ENCODE measurements at places on chromosomes 11 and 22.

DNA sequence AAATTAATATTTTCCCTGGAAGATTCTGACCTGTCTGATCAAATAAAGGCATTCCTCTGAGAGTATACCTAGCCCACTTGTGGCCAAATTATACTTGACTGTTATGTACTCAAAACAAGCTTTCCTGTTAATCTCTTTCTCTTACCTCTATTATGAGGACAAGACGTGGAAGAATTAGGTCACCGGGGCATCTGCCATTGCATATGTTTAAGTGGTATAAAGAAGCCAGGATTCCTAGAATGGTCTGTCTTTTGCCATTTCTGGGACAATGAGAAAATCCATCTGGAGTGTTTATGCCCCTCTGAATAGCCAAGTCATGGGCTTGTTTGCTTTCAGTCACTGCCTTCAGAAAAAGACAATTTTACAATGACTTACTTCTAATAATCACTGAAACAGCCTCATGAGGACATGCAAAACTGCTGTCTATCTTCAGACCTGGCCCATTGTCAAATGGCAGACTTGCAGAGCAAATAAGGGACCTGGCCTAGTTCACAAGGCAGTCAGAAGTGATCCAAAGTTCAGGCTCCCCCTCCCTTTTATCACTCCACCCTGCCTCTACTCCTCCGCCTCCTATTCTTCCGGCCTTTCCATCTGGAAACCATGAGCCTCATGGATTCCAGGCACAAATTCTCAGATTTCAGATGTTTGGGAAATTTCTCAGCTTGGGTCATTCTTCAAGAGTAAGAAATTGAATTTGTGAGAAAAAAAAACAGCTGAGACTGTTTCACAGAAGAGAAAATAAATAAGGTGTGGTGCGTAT is 128.1 kb upstream of the LDLRAD3 start:
- DNase-seq: no peak

GRCh38 chr11:95291946-95292345 is 60.9 kb upstream of the SESN3 start:
- no peak for DNase-seq

DNA sequence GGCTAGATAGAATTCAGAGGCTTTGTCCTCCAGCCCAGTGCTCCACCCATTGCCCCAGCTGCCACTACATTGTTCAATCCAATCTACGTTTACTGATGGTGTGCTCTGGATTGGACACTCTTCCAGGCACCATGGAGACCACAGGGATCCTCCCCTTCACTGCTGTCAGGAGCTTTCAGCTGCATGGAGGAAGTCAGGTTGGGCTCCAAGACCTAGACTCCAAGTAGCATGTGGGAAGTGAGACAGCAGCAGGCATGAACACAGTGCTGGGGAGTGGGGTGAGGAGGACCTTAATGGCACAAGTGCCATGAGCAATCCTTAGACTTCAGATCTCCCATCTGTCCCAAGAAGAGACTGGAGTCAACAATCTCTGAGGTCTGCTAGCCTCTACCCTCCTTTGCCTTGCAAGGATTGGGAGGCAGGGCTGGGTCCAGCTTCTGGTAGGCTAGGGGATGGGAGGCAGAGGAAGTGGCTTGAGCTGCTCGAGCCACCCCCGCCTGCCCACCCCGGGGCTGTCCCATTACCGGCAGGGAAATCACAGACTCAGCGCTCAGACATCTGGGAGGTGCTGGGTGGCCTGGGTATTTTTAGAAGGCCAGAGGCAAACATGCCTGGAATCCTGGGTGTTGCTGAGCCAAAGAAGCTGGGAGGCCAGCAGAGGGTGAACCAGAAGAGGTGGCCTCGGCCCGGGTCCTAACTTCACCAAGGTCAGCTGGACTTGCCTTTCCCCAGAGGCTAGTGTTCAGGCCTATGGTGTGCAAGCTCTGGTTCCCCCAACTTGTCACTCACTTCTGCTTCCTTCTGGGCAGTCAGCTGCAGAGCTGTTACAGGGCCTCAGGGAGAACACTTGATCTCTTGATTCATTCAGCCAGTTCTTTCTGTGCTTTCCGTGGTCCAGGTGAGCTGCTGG is 15.2 kb upstream of the FCHSD2 start:
- DNase-seq: no peak

DNA sequence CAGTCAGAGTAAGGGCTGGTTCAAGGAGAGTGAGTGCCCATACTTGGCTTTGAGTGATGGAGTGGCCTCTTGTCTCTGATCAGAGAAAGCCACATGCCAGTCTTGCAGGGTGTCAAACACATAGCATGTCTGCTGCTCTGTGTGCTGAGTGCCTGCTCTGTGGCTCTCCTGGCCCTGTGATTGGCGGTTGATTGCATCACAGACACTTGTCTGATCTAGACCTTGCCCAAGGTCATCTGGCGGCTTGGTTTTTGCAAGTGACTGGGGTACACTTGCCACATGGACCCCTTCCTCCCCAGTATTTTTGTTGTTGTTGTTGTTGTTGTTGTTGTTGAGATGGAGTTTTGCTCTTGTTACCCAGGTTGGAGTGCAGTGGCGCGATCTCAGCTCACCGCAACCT is 10.3 kb downstream of the OSBP2 start:
- DNase-seq: no peak

- no peak for DNase-seq
Measured at GRCh38 chr11:1387961-1388762, 1.6 kb upstream of the BRSK2 start.

- no peak for DNase-seq
Measured at GRCh38 chr11:2089536-2090165, 49.5 kb downstream of the IGF2 start.

DNA sequence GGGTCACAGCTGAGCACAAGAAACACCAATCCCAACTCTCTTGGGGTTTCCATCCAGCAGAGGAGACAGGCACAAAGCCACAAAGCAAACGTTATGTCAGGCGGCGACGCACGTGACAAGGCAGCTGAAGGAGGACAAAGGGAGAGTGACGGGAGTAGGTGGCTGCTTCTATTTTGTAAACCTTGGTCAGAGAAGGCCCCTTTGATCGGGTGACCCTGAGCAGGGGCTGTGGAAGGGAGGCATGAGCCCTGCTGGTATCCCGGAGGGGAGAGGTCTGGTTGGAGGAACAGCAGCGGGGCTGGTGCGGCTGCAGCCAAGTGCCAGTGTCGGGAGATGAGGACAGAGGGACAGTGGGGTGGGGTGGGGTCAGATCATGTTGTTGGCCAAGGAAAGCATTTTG is 17.3 kb upstream of the RFPL3 start:
- no peak for DNase-seq

- DNase-seq: no peak
Measured at GRCh38 chr11:130847517-130847916, 68.8 kb downstream of the SNX19 start.

GRCh38 chr11:123783536-123783935 is 22.6 kb downstream of the OR6M1 start:
- no peak for DNase-seq

DNA sequence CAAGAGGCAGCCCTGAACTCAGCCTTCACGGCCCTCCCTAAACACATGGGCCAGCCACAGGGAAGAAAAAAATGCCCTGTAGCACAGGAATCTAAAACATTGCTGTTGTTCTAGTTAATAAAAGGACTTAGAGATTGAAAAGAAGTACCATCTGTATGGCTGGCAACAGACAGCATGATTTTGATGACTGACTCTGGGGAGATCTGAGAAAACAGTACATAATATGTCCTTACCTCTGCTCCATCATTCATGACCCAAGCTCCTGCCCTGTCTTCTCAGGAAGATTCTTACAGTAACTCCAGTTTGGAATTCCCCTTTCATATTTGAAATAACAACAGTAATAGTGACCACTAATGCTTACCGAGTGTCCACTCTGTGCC is 244.2 kb downstream of the ETS1 start:
- DNase-seq: no peak

- no peak for DNase-seq
Measured at GRCh38 chr22:28175730-28176492, 256.9 kb upstream of the PITPNB start.

DNA sequence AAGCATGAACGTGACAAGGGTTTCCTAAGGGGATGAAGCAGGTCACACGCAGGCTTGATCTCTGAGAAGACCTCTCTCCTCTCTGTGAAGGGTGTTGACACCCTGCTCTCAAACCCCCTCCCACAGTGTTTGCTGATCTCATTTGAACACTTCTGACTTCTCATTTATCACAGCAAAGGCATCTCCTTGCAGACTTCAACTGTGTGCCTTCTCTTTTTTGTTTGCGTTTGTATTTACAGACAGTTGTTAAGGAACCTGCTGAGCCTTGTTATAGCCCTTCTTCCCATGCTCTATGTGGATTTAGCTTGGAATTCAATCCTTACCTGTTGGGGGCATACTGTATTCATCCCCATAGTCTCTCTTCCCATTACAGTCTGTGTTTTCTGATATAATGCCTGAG is 206.5 kb downstream of the NELL1 start:
- DNase-seq: no peak

DNA sequence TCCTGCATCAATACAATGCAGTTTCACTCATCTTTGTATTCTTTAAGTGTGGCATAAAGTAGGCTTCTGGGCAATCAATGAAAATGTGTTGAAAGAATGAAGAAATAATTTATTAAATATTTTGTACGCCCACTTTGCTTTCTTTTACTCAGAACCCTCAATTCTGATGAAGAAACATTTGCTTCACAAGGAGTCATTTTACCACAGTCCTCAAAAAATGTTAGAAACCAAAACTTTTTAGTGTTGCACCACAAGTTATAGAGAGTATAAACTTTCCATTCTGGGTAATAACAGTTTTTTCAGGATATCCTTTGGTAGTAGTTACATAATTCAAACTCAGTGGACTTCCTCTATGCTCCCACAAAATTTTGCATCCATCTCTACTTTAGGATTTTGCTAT is 360.5 kb downstream of the DLG2 start:
- DNase-seq: no peak

DNA sequence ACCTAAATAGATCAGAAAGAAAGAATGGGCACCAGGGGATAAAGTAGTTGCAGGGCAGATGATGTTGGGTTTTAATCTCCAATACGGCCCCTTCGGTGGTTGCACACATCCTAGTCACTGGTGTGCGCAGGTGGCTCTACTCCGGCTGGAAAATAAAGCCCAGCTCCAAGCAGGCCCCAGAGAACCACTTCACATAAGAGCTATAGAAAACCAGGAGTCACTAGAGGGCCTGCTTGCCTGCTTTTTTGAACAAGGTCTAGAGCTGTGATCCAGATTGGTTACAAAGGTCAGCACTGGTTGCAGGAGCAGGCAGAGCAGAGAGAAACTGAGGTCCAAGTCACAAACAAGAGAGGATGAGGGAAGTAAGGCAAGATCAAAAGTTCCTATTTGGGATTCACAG is 41.5 kb upstream of the MS4A8 start:
- DNase-seq: no peak

DNA sequence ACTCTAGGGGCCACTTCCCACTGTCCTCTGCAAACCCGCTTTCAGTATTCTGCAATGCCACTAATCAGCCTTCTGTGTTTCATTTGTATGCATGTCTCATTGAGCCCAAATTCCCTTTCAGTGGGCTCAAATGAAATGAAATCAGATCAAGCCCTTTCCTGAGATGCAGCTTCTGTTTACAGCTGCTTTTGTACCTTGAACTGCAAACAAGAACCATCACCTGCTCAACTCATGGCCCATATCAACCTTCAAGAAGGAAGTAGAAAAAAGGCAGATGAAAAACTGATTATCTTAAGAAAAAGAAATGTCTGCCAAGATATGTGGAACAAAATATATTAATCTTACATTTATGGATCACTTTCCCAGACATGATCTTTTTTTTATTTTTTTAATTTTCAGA is 141.1 kb upstream of the ARHGAP42 start:
- no peak for DNase-seq

DNA sequence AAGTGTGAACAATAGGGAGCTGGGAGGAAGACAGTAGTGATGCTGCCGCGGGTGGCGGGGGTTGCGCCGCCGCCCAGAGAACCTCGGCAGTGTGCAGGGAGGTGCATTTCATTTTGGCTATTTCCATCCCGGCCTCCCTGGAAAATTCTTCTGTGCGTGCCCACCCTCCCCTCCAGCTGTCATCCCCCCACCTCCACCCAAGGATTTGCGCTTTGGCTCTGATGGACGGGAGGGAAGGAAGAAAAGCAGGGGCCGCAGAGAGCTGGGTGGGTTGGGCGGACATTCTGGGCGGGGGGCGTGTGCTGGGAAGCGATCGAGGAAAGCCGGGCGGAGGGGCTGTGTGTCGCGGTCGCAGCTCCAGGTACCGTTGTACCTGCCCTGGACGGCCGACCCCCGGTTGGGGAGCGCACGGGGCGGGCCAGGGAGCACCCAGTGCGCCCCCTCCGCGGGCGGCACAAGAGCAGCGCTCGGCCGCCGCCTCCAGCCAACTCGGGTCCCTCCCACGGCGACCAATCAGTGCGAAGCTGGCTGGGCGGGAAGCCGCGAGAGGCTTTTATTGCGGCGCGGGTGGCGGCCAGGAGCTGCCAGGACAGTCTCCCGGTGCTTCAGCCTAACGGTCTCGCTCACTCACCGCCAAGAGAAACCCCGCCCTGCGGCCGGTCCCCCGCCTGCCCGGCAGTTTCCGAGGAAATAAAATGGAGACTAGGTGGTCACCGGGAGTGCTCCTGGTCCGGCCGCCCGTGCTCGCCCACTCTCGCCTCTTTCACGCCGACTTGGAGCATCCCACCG is 1.6 kb downstream of the NCAM1 start:
- DNase-seq: no peak

DNA sequence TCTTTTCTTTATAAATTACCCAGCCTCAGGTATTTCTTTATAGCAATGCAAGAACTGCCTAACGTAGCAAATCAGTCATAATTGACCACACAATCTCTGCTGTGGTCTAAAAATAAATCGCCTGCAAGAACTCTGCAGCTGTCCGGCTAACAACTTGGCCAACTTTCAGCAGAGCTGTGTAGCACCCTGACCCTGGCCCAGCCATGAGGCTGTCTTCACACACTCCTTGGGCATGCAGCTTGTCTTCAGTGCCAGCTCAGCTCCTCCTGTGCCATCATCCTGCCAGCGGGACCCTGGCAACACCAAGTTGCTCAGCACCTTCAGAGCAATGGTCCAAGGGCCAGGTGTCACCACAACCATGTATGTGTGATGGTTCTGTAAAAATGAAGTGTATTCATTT is 355.6 kb downstream of the OPCML start:
- DNase-seq: no peak

- no peak for DNase-seq
Measured at GRCh38 chr22:17501679-17502285, 61.5 kb upstream of the SLC25A18 start.

DNA sequence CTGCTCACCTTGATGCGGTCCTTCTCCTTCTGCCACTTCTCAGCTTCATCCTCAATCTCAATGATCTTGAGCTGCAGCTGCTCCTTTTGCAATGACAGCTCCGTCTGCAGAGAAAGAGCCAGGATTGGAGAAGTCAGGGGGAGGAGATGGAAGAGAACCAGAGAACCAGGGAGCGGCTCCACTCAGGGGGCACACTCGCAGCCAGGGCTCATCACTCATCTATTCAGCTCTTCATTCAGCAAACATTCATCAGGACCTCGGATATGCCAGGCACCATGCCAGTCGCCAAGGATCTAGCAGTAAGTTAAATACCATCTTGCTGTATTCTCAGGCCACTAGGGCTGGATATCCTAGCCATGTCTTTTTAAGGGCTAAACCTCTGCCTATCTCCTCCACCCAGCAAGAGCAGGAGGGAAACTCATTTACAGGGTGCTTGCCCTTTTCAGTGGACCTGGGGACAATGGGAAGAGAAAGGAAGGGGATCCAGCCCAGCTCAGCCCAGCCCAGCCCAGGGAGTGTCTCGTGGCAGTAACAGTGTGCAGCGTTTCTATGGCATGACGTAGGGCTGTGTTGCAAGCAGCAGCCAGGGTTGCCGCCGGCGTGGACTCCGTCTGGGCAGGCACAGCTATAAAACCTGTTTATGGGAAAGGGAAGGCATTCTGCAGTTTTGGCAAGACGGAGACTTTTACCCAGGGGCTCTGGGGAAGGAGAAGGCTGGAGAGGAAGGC is 9.4 kb downstream of the TRIM29 start:
- no peak for DNase-seq
